ENCODE measurements at places on chromosomes 1 and 21.

DNA sequence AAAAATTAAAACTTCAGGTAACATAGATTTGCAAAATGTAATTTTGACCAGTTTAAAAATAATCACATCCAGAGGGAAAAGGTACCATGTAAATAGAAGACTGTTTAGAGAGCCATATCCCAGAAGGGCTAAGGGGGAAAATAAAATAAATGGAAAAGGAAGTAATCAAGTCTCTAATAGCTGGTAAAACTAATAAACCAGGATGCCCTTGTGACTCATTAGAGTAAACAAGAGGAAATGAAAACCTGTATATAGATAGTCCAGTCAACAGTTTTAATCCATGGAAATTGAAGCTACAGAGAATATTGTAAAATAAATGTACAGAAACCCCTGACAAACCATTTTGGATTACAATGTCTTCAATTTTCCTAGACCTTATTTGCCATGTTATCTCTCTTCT is 698.0 kb upstream of the RGS18 start:
- DNase-seq: no peak

DNA sequence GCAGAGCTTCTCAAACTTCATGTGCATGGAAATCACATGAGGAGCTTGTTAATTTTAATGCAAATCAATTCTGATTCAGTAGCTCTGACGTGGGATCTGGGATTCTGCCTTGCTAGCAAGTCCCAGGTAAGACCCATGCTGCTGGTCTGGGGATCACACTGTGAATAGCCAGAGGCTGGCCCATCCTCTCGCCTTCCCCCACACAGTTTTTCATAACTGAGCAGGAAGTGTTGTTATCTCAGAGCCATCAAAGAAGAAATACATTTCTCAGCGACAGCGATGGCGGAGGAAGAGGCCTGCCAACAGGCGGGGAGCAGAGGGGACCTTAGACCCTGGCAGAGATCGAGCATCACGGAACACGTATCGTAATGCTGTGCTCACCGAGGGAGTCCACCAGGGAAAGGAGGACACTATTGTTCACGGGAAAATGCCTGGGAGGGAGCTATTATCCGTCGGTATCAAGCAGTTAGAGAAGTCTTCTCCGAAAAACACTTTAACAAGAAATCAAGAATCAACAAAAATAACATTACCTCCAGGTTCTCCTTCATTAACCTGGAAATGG is 268.9 kb upstream of the TMEM51 start:
- no peak for DNase-seq

- DNase-seq: no peak
Measured at GRCh38 chr1:67802565-67802964, 30.7 kb downstream of the GNG12 start.

- DNase-seq: no peak
Measured at GRCh38 chr21:44962403-44962966, 22.7 kb downstream of the SLX9 start.

DNA sequence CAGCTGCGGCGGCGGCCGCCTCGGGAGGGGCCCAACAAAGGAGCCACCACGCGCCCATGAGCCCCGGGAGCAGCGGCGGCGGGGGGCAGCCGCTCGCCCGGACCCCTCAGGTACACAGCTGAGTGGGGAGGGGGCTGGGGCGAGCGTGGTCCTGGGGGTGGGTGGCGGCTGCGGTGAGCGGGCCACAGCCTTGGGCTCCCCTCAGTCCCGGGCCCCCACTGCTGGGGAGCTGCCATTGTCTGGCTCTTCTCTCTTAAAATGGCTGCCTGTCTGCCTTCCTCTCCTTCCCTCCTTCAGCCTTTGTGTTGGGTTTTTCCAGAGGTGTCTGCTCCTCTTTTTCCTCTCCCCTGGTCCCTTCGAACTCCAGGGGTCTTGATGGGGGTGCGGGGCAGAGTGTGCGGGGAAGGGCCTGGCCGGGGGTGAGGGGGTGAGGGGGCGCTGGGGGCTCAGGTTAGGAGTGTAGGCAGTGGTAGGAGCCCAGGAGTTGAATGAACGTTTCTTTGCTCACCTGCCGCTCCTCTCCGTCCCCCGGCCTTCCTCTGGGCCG is 1.7 kb downstream of the ARID1A start:
- no peak for DNase-seq

DNA sequence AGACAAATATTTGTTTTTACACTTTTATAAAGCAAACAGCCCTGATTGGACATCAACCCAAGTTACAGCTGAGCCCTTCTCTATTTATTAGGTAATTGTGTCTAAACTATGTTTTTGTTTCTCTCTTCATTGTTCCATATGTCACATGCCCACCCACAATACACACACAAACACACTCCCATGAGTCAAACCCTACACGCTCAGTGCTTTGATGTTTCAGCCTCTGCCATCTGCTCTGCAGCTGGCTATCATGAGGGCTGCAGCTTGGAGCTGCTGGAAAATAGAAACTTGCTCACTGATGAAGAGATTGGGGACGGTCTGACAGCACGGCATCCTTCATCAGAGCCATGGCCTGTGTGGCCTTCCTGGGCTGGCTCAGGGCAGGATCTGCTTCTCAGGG is 41.7 kb downstream of the PSMG1 start:
- no peak for DNase-seq

GRCh38 chr1:53378061-53378460 is 50.2 kb upstream of the LRP8 start:
- DNase-seq: peak; percentile 27

GRCh38 chr1:111242805-111243523 is 15.5 kb downstream of the CHI3L2 start:
- DNase-seq: no peak

DNA sequence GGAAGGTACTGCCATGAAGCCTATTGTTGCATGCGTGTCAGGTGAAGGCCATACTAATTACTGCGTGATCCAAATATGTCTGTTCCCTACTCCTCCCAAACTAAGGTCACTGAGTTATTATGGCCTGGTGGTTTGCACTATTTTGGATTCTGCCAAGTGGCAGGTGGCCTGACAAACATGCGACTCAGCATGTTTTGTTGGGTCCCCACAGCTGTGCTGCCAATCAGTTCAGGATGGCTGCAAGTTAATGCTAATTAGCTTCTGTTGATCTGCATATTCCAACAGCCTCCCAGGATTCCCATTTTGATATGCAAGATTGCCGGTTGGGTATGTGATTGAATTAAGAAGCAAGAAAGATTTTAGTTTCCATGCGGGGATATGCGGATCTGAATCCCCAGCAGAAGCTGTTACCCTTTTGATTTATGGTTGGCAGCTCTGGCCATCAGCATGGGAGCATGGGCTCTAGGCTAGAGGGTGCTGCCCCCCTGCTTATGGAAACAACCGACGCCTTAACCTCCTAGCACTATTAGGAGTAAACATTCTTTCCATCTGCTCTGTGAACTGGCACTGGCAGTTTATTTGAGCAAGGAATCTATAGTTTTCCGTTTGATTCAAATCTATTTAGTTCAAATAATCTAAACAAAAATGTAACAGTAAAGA is 429.8 kb upstream of the C1orf87 start:
- no peak for DNase-seq

GRCh38 chr1:116299248-116299647 is 73.8 kb upstream of the ATP1A1 start:
- no peak for DNase-seq

DNA sequence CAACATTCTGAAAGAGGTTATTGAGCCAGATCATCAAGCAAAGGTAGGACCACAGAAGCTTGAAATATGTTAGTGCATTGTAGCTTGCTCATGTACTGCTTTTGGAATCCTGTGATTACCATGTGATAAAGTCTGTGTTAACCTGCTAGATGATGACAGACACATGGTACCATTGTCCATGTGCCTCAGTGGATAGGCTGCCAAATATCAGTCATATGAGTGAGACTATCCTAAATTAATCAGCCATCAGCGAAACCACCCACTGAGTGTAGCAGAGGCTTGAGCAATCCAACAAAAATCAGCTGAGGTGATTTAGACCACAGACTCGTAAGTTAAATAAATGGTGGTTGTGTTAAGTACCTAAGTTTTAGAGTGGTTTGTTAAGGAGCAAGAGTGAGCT is 32.7 kb upstream of the CRB1 start:
- no peak for DNase-seq

GRCh38 chr1:59046134-59046533 is 250.8 kb upstream of the FGGY start:
- DNase-seq: no peak

DNA sequence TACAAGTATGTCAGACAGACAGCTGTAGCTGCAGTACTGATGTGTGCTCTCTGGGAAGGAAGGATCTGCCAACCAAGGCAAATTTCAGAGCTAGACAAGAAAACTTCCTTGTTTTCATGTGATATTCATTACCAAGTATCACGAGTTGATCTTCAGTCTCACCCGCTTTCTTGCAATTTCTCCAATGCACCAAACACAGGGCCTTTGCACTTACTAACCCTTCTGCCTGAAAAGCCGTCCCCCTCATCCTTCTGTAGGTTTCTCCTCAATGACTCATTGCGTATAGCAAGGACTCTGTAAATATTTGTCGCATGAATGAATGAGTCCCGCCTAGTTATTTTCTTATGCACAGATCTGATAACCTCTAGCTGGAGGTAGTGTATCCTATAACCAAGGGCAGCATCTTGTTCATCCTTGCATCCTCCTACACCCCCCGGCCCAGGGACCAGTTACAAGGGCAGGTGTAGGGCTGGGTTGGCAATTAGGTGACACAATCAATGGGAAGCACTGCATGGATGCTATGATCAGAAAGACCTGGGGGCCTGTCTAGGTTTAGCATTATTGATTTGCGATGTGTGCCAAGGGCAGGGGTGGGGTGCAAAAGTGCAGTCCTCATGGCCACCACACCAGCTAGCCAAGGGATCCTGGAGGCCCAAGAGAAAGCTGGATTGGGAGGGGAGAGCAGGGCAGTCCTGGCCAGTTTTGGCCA is 51.4 kb upstream of the GPR157 start:
- no peak for DNase-seq

DNA sequence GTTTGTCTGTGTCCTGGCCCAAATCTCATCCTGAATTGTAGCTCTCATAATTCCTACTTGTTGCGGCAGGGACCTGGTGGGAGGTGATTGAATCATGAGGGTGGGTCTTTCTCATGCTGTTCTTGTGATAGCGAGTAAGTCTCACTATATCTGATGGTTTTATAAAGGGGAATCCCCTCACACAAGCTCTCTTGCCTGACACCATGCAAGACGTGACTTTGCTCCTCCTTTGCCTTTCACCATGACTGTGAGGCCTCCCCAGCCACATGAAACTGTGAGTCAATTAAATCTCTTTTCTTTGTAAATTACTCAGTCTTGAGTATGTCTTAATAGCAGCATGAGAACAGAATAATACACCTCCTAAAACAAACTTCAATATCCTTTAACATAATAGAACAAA is 1065.6 kb downstream of the PLA2G4A start:
- no peak for DNase-seq

DNA sequence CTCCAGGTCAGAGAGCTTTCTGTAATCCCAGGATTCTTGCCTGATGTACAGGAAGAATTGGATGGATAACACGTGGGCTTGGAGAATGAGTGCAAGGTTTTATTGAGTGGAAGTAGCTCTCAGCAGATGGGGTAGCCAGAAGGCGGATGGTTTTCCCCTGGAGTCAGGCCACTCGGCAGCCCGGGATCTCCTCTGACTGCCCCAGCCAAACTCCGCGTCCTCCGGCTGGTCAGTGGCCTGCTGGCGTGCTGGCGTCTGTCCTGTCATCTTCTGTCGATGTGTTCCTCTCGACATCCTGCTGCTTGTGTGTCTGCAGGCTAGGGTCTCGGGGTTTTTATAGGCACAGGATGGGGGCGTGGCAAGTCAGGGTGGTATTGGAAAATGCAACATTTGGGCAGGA is 27.4 kb upstream of the GJA9 start:
- no peak for DNase-seq

- peak; percentile 79 for DNase-seq
Measured at GRCh38 chr1:150150133-150151021, 661 bp downstream of the PLEKHO1 start.

- peak; percentile 89 for DNase-seq
Measured at GRCh38 chr1:40508375-40509341, at the start of gene EXO5. TSS of gene EXO5 (plus strand) at chr1:40508767. CDS start at chr1:40514545, 5,778 bp downstream.

DNA sequence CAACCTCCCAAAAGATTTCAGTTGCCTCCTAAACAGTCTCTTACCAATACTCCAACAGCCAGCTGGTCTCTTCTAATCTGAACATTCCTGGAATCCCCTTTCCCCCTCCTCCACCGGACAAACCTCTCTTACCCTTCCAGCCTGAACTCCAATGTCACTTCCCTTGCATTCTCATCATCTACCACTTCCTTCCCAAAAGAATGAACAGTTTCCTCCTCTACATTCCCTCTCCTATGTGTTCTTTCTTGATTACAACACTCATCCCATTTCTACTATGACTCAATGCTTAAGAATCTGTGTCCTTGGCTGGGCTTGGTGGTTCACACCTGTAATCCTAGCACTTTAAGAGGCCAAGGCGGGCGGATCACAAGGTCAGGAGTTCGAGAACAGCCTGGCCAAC is 417.1 kb downstream of the SETD4 start:
- DNase-seq: no peak

DNA sequence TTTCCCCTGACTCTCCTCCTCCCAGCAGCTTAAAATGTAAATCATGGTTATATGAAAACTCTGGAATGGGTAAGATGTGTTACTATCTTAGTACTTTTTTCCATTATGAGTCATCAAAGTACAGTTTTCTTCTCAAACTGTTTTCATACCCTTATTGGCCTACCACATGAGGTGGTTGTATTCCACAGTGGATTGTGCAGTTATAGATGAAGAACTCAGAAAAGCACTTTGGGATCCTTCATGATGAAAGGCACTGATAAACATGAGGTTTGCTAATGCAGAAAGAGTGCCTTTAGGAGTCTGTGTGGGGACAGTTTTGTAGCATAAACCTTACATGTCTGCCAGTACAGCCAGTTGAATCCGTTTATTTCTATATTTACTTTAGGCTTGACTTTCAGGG is 32.0 kb upstream of the MYOCOS start:
- no peak for DNase-seq

DNA sequence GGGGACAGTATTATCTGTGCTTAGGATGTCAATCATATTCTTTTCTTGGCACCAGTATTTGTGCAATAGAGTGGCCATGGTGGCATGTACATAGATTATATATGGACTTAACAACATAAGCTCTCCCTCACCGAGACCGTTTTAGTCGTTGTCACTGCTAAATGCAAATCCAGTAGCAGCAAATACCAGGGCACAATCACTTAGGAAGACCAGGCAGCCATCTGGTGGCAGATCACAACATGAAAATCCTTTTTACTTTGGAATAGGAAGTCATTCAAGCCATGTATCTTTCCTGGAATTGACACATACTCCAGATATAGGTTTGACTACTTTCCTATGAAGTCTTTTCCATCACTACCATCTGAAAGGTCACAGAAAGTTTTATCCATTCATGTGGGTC is 53.2 kb upstream of the C1orf87 start:
- DNase-seq: no peak

DNA sequence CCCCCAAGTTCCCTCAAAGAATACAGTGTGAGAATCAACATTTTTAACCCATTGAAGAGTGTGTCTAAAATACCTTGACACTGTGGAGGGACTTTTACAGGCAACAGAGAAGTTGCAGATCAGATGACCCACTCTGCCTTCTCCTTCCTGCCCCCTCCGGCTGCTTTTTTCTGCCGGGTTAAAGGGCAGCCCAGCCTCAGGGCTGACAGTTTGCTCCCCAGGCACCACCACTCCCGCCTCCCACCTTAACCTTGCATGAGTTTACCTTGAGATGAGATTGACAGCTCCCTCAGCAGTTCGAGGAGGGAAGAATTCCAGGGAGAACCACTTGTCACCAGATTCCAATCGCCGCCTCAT is 3.2 kb downstream of the MTHFR start:
- no peak for DNase-seq

- DNase-seq: no peak
Measured at GRCh38 chr1:54971317-54971791, 9.1 kb upstream of the TMEM61 start.
